Cortex of kidney (tissue), 1 donor: ENCODE measurements at places on chromosomes 1 and 21.

- no peak for DNase-seq
Observed at GRCh38 chr1:212691561-212692071, 8.0 kb downstream of the BATF3 start.

DNA sequence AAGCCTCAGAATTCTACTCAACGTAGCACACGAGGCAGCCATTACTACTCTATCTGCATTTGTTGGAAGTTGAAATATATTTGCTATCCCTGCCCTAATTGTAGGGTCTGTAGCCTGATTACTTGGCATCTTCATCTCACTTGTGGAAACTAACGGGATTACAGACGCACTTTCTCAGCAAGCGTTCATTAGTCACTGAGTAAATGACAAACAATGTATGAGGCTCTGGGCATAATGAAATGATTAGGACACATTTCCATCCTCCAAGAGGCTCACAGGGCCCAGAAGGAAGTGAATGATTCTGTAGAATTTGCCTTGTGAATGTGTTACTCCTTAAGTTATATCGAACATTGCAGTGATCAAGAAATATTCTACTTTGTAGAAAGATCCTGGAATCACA lies 78.1 kb downstream of the KIF26B start:
- DNase-seq = no peak

GRCh38 chr1:40252601-40253000 lies 4.9 kb downstream of the TMCO2 start:
- DNase-seq = no peak

DNA sequence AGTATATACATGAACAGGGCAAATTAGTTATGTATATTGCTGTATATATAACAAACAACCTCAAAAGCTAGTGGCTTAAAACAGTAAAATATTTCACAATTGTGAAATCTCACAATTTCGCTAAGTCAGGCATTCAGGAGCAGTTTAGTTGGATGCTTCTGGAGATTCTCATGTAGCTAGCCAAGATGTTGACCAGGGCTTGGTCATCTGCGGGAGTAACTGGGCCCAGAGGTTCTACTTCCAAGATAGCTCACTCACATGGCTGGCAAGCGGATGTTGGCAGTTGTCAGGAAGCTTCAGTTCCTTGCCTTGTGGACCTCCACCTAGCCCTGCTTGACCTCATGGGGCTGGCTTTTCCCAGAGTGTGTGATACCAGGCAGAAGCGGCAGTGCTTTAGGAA lies 95.6 kb downstream of the TTC3 start:
- no peak for DNase-seq

GRCh38 chr1:35284852-35285251 lies 16.3 kb downstream of the ZMYM4 start:
- DNase-seq = no peak

- DNase-seq = peak; percentile 35
Observed at GRCh38 chr1:173823781-173824314, 625 bp upstream of the DARS2 start.

DNA sequence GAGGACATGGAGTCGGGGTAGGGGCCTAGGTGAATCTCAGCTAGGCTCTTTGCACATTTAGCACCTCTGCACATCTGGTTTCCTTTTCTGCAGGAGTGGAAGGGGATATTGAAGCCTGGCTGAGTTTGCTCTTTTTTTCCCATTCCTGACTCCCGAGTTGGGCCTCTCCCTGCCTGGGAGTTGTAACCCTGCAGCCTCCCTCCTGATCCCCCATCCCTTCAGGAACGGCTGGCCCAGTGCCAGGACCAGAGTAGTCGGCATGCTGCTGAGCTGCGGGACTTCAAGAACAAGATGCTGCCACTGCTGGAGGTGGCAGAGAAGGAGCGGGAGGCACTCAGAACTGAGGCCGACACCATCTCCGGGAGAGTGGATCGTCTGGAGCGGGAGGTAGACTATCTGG lies 836 bp downstream of the OLFML3 start:
- DNase-seq = no peak

- DNase-seq = no peak
Observed at GRCh38 chr1:48532976-48533375, 61.0 kb upstream of the SPATA6 start.

- DNase-seq = no peak
Observed at GRCh38 chr1:89723863-89724262, 90.9 kb downstream of the LRRC8C start.

GRCh38 chr21:38660333-38661196 lies 145.2 kb upstream of the ETS2 start:
- no peak for DNase-seq

DNA sequence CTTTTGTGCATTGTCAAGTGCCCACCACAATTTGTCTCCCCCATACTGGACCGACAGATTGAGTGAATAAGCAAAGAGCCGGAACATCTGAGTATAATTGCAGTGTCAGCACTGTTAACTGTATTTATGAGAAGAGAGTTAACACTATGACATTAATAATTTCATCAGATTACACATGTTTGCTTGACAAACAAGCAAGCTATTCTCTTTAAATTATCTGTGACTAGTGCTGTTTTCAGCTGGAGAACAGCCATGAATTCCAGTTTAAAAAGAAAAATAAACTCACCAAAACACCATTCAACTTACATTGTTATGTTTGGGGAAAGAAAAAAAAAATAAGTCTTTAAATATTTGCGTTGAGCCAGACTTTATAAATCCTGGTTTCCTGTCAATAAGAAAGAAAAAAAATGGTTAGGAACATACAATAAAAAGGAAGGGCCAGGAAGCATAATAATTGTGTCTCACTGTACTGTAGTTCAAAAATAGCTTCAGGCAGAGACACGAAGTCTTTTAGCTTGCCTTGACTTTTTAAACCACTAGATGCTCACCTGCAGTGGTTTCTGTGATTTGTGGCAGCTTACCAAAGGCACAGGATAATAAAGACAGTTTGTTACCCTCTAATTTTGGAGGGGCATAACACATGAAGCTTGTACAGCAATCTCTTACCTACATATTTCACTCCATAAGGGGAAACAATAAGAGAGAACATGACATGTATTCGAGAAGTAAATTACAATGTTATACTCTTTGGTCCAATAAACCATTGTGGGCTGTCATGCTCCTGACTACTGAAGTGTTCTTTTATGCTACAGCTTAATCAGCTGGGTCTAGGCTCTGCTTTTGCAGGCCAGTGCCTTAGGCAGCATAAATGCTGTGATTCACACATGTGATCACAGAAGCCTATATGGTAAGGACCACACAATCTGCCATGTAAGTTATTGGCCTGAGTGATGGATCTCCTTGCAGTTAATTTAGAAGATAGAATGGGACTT lies 302.0 kb upstream of the ADGRL2 start:
- no peak for DNase-seq

- DNase-seq = no peak
Observed at GRCh38 chr1:38045401-38046332, 926 bp downstream of the POU3F1 start.

GRCh38 chr1:156539818-156540355 lies 32.5 kb downstream of the IQGAP3 start:
- no peak for DNase-seq

DNA sequence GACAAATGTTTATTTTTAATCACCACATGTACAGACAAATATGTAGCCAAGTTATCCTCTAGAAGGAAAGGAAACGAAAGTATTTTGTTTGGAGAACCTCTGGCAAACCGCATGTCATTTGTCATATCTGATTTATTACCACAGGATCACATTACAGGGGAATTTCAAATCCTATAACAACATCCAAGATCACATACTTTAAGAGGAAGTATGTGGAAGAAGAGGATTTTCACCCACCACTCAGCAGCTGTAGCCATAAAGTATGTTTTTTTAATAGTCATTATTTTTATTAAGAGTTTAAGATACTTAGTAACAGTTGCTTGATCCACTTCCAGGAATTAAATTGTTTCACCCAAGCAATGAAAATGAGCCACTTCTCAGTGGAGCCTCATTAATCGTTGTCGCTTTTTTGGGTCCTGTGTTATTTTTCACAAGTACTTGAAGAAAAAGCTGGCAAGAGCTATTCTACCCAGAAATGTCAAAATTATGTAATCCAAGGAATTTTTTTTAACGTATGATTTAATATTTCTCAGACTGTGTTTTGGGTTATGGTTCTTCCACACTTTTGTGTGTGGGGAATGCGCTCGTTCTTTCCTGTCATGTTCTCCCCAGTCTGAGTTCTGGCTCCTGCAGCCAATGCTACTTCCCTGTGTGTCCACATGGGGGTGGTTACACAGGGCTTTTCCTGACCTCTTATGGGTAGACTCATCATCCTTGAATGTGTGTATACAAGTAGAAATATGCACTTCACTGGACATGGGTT lies 6.9 kb downstream of the SERTAD4 start:
- no peak for DNase-seq

- DNase-seq = no peak
Observed at GRCh38 chr1:98323906-98324358, 337.6 kb upstream of the SNX7 start.

DNA sequence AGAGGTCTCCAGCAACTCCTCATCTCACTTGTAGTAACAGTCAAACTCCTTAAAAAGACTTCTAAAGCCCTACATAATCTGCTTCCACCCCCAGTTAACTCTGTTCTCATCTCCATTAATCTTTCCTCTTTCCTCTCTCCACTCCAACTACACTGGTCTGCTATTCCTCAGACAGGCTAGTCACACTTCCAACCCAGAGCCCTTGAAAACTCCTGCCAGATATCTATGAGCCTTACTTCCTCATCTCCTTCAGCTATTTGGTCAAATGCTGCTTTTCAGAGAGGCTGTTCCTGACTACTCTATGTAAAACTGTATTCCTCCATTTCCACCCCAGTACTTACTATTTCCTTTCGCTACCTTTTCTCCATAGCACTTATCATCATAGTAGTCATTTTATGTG lies 24.4 kb downstream of the PCP4L1 start:
- DNase-seq = no peak

GRCh38 chr1:17762313-17762712 lies 7.2 kb downstream of the ACTL8 start:
- DNase-seq = no peak

DNA sequence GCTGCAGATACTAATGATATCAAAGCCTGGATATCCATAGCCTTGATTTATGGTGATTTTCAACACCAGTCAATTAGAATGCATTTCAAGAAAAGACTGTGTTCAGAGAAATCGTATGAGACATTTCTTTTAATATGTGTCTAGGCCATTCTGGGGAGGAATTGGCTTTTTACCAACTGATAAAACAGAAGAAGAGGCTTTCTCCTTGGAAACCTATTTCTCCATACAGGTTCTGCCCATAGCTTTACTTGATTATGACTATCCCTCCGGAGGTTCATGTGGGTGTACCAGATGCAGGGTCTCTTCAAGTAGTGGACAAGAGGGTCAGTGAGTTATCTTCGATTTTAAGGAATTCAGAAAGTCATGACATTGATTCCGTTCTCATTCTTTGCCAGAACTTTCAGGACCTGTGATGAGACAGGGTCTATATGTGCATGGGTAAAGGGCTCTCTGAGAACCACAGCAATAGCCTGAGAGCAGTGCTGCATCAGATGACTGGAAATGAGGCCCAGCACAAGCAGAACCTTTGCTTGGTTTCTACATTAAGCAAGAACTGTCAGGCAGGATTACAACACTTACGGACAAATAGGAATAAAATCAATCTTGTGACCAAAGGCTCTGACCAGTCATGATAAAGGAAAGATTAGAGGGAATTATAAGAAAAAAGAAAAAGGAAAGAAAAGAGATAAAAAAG lies 263.7 kb upstream of the SGIP1 start:
- no peak for DNase-seq

DNA sequence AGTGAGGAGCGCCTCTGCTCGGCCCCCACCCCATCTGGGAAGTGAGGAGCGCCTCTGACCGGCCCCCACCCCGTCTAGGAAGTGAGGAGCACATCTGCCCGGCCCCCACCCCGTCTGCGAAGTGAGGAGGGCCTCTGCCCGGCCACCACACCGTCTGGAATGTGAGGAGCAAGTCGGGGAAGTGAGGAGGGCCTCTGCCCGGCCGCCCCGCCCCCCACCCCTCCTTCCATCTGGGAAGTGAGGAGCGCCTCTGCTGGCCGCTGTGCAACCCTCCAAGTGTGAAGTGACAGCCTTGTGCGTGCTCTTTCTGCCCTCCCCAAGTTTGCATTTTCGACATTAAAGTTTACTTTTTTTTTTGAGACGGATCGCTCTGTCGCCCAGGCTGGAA lies 5.1 kb upstream of the ZZZ3 start:
- no peak for DNase-seq

DNA sequence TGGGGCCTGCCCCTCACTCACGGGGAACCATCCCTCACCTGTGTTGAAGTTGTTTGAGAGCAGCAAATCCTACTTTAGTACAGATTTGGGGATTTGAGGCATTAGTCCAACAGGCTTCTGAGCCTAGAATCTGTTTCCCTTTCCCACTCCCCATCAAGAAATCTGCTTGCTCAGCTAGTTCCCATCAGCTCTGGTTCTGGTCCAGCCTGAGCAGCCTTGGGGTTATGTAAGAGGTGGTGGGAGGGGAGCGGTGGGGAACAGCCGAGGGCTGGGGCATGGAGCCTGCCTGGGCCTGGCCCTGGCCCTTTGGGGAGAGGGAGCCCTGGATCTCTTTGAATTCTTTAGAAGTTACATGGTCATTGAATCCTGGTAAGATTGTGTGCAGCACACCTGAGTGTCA lies 4.1 kb downstream of the GSTM5 start:
- no peak for DNase-seq

GRCh38 chr1:42743317-42744147 lies 3.5 kb upstream of the CLDN19 start:
- no peak for DNase-seq

DNA sequence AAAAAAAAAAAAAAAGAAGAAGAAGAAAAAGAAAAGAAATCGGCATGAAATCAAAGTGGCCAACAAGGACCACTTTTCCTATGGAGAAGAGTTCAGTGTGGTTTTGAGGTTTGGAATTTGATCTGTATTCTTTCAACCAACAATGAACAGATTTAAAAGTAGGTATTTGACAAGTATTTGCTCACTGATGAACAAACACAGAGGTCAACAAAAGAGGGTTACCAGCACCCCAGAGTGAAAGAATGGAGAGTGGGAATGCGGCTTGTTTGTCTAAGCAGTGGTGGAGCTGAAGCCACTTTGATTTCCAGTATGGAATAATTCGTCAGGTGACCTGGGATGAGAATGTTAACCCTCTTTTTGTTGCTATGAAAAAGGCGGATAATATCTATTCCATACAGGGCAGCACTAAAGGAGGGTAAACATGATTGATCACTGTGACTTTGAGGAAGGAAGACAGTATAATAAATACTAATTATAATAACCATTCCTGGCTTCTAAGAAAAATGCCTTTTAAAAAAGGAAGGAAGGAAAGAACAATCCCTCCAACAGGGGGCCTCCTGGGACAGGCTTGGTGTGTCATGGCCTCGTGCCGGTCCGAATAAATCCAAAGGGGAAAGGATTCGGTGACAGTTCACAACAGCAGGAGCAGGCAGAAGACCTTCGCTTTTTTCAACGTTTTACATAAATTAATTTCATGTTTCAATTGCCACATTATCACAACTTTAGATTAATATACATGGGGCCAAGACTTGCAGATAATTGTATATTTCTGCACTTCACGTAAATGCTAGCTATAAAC lies 37.2 kb upstream of the SIM2 start:
- DNase-seq = no peak
